ENCODE measurements at places on chromosomes 4 and X.

DNA sequence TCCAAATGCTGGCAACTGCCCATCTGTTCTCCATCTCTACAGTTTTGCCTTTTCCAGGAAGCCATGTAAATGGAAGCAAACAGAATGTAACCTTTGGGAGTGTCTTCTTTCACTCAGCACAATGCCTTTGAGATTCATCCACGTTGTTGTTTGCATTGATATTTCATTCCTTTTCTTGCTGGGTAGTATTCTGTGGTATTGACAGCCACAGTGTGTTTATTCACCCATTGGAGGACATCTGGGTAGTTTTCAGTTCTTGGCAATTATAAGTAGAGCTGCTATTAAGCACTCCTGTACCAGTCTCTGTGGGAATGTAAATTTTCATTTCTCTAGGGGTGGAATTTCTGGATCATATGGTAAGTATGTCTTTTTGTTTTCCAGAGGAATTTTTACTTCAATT lies 194.3 kb upstream of the RPS6KA3 start:
- no peak for DNase-seq

- DNase-seq, result no peak
These were observed 14.2 kb downstream of the RAB9A start for GRCh38 chrX:13703135-13703534.

DNA sequence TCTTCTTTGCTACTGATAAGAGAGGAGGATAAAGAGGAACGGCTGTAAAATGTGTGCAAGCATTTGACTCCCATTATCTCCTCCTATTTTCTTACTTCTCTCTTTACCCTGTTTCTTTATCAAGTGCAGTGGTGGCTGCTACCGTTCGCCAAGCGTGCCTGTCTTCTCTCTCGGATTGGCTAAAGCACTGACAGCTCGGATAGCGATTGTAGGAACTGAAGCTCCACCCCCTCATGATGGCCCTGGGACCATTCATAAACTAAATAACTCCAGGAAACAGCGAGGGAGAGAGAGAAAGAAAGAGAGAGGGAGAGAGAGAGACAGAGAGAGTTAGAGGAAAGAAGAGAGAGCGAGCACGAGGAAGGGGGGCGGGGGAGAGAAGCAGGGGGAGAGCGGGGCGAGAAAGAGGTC lies 305 bp upstream of the MAB21L2 start:
- DNase-seq, result no peak

GRCh38 chr4:93743022-93743421 lies 85.5 kb upstream of the ATOH1 start:
- DNase-seq, result peak; percentile 18

GRCh38 chr4:186104890-186105646 lies 564 bp downstream of the FAM149A start:
- no peak for DNase-seq

- DNase-seq, result no peak
These were observed 78.2 kb upstream of the PRSS48 start for GRCh38 chr4:151198748-151199147.

DNA sequence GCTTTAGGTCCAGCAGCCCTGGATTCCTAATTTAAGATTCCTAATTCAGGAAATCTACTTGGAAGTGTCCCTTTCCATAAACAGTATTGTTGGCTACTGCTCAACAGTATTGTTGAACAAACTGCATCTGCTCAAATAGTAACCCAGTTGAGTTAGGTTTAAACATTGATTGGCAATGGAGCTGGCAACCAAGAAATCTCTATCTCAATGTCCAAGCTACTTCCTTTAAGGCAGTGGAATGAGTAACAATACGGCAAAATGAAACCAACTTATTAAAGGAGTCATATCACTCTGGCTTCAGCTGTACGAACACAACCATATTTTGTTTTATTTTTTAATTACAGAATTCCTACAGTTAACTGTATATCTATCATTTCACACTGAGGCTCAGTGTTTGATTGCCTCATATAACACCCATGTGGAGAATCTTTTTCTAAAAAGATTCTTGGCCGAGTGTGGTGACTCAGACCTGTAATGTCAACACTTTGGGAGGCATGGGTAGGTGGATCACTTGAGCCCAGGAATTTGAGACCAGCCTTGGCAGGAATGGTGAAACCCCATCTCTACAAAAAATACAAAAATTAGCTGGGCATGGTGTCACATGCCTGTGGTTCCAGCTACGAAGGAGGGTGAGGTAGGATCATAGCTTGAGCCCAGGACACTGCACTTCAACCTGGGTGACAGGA lies 71.7 kb upstream of the IL13RA1 start:
- peak; percentile 32 for DNase-seq

DNA sequence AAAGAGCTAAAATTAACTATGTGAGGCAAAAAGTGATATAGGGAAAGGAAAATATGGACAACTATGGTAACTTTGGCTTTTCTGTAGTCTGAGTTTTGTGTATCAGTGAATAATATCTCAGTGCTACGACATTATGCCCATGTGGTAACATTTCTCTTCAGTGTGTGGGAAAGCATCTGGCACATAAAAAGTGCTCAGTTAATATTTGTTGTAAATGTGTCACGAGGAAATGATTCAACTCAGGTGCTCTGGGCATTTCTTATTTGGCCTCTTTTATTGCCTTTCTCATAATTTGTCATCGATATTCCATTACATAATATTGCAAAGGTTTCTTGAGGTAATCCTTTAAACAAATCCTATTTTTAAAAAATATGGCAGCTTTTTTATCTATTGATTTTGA lies 17.6 kb downstream of the OFD1 start:
- DNase-seq, result no peak

- DNase-seq, result no peak
These were observed 98.2 kb upstream of the HHIP start for GRCh38 chr4:144547678-144548298.

GRCh38 chrX:37684973-37685372 lies 618 bp upstream of the XK start:
- DNase-seq, result peak; percentile 17

DNA sequence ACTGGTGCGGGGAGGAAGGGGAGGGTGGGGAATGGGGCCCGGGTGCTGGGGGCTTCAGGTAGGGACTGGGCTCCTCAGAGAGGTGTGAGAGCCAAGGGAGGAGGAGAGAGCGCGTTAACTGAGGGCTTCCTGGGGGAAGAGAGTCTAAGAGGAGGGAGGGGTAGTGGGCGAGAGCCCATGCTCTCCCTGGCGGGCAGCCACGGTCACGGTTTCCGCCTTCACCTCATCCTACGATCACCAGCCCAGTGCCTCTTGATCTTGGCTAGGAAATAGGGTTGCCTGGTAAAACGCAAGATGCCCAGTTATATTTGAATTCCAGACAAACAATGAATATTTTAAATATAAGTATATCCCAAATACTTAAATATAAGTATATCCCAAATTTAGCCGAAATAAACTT lies 60.8 kb upstream of the GRPEL1 start:
- DNase-seq, result no peak

DNA sequence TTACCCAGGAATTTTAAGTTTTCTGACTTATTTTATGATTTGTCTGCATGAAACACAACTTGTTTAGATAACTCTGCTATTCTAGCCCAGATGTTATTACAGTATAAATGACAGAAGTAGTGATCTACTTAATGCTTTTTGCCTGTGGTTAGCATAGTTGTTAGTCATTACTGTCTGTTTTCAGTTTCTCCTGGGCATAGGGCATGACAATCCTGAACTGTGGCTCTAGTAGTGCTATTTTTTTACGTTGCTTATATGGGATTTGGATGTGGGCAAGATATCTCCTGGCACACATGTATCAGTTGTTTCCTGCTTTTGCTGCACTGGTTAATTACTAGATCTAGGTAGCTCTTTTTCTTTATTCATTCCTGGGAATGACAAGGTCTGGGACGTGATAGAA lies 1005.8 kb downstream of the PCDH18 start:
- DNase-seq, result no peak

GRCh38 chr4:145178740-145179280 lies 1.6 kb downstream of the OTUD4 start:
- peak; percentile 14 for DNase-seq

GRCh38 chr4:101345596-101346350 lies 1.6 kb downstream of the PPP3CA start:
- no peak for DNase-seq

DNA sequence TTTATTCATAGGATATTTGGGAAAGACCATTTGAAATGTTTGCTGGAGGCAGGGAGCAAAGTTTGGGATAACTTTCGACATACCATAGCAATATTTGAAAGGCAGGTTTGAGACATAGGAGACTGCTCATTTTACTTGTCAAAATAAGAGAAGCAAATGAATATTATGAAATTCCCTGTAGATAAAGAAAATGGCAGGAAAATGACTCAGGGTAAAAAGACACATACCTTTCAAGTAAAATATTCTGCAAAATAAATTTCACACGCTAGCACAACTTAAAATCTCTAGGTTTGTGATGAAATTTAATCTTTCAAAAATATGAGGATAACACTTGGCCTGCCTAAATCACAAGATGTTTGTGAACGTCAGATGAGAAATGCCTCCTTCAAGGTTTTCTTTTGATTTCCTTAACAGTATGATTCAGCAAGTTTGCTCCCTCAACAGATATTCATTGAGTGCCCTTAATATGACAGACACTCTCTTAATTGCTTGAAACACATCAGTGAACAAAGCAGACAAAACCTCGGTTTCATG lies 6.6 kb downstream of the TMEM156 start:
- DNase-seq, result no peak

DNA sequence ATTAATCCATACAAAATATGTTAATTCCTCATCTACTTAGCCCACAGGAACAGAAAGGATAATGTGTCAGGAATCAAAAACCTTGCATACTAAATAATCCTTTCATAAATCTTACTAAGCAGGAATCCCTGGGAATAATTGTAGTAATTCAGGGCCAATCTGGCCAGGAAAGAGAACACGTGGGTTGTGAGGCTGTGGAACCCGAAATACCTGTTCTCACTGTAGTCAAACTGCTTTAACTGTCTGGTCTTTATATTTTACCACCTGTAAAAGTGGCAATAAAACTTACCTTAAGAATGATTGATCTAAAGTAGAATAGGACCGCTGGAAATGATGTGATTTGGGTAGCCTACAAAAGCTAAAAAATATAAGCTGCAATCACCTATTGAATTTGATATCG lies 1620.9 kb downstream of the STIM2 start:
- DNase-seq, result no peak

GRCh38 chr4:82428526-82428968 lies 1.7 kb downstream of the HNRNPDL start:
- no peak for DNase-seq

DNA sequence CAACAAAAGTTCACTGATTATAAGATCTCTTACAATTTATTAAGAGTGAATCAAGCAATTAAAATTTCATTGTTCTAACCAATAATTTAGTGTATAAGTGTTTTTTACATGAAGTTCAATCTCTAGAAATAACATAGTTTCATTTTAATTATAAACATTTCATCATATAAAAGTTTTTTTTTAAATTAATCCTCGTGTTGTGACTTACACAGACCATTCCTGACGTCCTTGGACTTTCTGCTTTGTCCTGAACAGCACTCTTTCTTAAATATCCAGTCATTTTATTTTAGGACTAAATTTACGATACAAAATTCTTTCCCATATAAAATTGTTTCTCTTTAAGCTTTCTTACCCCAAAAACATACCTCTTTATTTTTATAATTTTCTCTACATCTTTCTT lies 841.7 kb upstream of the POU3F4 start:
- DNase-seq, result no peak

- DNase-seq, result no peak
These were observed 142.7 kb downstream of the RPA4 start for GRCh38 chrX:97026406-97026805.

GRCh38 chr4:168781341-168781740 lies 228.7 kb downstream of the CBR4 start:
- no peak for DNase-seq

DNA sequence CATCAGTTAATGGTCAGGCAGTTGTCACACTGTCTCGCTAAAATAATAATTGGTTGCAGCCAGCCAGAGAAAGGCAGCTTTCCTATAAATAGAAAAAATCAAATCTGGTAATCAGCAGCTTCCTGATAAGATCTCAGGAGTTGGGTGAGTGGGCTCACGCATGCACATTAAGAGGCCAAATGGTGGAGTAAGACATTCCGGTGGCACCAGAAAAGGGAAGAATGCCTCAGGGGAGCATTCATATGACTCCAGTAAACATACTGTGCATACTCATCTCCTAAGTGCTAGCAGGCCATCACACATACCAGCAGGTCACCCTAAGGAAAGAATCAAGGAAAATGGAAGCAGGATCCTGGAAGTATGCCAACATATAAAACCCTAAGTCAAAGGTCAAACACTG lies 40.1 kb downstream of the UGT2B15 start:
- no peak for DNase-seq

DNA sequence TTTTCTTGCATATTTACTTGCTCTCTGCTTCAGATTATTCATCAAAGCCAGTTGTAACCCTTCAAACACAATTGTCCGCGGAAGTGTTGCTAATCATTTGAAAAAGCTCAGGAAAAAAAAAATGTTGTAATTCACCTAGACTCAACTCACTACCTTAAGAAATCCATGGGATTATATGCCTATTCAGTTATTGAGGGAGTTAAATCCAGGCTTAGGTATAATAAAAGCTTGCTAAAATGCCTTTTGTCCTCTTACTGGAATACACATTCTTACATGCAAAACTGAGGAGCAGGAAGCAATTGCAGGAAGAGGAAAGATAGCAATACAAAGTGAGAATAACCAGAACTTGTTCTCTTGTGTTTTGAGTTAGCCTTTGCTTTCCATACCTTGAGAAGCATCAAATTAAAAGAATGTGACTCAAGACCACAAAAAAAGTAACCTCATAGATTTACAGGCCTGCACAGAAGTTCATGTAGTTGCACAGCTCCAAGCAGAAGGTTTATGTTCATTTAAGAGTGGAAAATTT lies 91.4 kb upstream of the FAM241A start:
- no peak for DNase-seq

- DNase-seq, result no peak
These were observed 50.5 kb downstream of the TIGD2 start for GRCh38 chr4:89161841-89162240.

- DNase-seq, result no peak
These were observed 314.9 kb upstream of the GRIA3 start for GRCh38 chrX:122869171-122869570.

- no peak for DNase-seq
These were observed 209.8 kb downstream of the MGST2 start for GRCh38 chr4:139875411-139875825.

DNA sequence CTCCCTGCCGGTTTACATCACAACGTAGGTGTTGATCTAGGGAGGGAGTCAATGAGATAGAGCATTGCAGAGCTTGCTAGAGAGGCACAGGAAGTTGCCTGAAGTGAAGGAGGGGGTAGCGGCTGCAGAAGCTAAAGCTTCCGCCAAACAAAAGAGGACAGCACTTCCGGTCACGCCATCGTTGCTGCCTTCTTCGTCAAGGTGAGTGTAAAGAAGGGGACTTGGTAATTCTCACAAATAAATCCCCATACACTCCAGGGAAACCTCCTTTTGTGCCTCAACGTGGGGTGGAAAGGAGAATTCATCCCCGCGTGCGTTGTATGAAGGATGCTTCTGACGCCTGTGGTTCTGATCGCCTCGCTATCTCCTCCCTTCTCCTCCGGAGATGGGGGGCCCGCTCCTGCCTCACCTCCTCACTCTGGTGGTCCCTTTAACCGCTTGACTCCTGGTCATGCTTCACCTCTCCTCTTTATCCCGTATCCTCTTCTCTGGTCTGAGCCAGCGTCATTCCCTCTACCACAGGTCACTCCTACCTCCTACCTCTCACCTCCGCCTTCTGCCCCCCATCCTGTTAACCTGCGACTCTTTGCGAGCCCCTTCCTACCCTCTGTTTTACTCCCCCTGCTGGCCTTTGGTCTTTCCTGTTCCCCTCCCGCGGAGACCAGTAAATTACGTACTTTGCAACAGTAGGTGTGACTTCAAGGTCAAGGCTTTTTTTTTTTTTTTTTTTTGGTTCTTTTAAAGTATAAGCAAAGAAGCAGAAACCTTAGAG lies 59.9 kb downstream of the GSPT2 start:
- peak; percentile 42 for DNase-seq
